ENCODE measurements at places on chromosomes 2 and 18.

- DNase-seq = no peak
These were observed 41.1 kb downstream of the LDLRAD4 start for GRCh38 chr18:13259701-13260100.

DNA sequence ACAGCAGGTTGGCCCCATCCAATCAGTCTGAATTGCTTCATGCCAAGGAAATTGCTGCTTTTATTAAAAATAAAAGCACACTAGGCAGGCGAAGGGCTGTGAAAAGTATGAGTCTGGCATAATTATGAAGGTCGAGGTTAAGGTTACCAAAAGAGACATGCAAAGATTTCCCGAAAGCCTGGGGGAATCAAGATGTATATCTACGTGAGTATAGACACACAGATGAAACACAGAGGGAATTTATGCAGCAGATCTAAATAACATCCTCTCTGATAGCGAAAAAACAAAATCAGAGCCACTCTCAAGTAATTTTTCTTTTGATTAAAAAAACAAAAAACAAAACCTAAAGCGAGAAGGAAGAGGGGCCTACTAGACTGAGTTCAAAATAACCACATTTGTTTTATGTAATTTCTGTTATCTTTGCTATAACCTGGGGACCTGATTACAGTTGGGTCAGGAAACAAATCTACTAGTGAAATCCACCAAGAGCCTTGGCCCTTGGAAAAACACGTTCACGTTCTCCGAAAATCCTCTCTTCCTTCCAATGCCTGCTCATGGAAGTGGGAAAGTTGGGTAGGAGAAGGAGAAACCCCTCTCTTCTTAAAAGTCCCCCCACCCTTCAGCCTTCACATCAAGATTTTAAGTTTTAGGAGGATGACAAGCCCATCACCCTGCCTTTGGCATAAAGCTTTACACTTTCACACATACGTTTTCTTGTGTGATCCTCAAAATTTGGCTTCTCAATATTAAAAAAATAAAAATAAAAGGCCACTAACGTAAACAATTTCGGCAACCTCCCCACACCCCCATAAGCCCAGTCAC lies 1.4 kb downstream of the AAK1 start:
- DNase-seq = no peak

- DNase-seq = no peak
These were observed 2.4 kb upstream of the SP9 start for GRCh38 chr2:174332217-174332963.

DNA sequence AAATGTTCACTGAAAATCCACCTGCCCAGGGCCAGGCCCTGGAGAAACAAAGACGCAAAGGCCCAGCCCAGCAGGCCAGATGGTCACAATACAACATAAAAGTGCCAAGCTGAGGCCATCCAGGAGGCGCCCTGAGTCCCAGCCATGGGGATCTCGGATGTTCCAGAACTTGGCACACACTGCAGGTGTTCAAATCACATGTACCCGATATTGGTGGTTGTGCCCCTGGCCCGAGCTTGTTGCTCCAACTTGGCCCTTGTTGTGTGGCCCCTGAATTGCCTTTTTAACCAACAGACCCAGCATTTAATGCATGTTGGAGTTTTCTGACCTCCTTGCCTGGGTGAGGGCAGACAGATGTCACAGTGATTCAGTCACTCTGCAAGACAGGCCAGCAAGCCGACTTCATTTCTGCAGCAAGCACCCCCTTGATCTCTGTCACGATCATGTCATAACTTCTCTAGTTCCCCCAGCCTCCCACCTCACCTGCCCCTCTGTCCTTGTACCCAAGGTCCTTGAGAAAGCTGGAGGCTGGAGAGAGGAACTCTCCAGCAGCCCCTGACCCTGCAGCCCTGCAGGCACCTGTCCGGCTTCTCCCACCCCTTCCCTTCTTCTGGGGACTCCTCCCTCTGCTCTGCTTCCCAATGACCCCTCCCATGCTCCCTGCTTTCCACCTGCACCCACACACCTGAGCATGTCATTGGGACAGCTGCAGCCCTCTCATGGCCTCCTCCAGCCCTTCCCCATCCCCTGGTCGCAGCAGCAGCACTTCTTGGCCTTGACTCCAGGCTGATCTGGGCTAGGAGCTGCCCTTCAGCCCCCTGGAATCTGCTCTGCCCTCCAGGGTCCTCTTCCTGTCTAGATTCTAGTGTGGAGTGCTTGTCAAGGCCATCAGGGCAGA lies 9.1 kb downstream of the NGEF start:
- no peak for DNase-seq

DNA sequence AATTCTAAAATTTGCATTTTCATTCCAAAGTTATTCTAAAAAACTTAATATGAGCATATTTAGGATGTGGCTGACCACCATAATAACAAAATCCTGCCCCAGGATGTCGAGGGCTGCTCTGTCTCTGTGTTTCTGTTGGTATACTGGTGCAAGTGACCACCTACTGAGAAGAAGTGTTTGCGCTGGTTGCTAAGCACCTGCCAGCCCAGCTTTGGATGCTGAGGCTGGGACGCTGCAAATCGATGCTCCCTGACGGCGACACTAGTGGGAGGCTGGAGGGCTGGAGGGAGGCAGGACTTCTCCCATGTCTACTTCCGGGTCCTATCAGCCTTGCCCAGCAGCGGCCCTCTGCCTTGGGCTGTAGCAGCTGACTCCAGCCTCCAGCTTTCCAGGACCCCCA lies 45.0 kb downstream of the LAMA1 start:
- DNase-seq = no peak

- DNase-seq = no peak
These were observed 28.0 kb downstream of the ADI1 start for GRCh38 chr2:3491306-3491705.

GRCh38 chr18:79393635-79394533 lies 1.8 kb upstream of the NFATC1 start:
- DNase-seq = no peak

- DNase-seq = no peak
These were observed 17.7 kb upstream of the ARL5A start for GRCh38 chr2:151845884-151846283.

DNA sequence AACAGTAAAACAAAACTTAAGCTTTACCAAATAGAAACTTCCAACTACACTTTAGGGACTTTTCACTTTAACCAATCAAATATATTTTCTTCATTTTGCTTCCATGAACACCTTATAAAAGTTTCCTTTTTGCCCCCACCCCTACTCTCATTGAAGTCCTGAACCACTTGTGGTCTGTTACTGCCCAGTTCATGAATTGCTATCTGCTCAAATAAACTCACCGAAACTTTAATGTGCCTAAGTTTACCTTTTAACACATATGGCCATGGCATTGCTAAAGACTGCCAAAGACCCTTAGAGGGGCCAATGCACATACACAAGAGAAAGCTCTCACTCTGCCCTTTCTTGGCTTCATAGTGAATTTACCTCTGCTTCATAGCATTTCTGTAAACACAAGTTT lies 195.3 kb downstream of the RND3 start:
- no peak for DNase-seq
